ENCODE measurements at places on chromosomes 4 and X.

- DNase-seq = no peak
Measured at GRCh38 chr4:158826882-158827281, 58.1 kb downstream of the FNIP2 start.

GRCh38 chr4:53186714-53187358 lies 179.0 kb downstream of the SCFD2 start:
- no peak for DNase-seq

DNA sequence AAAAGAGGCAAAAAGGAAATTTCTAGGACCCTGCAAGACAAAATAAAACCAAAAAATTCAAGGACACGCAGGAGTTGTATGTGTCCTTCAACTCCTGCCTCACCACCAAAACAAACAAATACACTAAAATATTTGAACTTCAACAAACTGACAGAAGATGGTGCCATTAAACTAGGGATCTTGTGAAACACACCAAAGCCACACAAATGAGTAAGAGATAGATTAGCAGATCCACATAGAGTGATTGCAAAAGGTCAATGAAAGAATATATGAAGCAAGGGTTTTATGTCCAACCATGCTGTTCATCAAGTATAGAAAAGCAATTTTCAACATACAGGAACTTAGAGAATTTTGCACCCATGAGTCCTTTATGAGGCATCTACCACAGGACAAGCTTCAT lies 40.1 kb upstream of the SCML1 start:
- peak; percentile 39 for DNase-seq

DNA sequence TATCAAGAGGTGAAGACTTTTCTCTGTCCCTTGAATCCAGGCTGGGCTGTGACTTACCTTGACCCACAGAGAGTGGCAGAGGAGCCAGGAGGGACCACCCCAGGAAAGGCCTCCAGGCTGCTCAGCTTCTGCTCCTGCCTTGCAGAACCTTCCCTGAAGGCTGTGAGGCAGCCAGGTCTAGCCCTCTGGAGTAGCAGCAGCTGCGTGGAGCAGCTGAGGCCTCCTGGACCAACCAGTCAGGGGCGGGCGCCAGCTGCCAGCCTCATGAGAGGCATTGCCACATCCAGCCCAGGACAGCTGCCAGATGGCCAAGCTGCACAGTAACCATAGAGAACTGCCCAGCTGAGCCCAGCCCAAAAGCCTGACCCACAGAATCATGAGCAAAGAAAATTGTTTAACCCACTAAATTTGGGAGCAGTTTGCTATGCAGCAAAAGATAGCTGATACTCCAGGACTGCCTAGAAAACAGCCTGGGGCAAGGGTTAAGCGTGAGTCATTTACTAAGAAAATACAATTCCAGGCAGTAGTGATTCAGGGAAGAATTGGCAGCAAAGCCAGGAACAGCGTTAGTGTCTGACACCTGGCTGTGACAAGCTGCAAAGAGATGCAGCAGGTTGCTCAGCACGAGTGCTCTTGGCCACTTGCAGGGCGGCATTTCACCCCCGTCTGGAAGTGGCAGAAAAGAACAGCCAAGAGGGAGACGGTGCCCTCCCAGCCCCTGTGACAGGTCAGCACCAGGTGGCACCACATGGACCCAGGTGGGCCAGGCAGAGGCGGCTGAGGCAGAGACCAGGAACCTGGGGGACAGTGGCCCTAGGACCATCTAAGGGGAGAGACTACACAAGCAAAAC lies 14.7 kb upstream of the PDE6B start:
- DNase-seq = peak; percentile 41

- peak; percentile 61 for DNase-seq
Measured at GRCh38 chrX:106481341-106481740, 130.4 kb upstream of the RADX start.

DNA sequence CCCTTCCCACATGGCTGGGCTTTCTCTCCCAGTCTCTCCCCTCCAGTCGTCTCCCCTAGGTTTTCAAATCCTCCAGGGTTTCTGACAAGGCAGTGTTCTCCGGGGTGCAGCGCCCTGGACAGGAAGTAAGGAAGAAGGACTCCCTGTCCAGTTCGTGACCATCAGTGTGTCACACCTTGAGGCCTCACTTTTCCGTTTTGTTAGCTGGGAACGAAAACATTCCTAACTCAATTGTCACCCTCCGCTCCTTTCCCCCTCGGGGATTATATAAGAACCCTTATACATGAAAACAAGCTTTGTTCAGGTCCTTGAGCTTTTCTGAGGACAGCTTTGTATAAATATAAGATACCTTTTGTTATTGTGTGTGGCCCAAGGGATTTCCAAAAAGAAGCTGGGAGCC lies 92.1 kb downstream of the KDR start:
- peak; percentile 30 for DNase-seq

DNA sequence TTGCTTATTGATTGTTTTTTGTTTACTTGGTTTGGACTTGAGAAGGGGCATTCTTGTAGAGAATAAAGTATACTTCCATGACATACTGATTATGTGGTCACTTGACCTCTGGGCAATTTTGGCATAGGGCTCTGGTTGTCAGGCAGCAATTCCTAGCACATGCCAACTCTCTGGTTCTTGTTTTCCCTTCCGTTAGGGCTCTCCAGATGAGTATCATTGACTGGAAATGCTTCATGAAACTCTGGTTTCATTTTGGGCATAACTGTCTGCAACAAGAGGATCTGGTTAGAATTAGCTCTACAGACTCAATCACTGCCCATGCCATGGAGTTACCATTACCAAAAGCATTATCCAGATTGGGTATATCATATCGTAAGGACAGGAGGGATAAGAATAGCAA lies 1057.9 kb downstream of the FAT4 start:
- DNase-seq = no peak

DNA sequence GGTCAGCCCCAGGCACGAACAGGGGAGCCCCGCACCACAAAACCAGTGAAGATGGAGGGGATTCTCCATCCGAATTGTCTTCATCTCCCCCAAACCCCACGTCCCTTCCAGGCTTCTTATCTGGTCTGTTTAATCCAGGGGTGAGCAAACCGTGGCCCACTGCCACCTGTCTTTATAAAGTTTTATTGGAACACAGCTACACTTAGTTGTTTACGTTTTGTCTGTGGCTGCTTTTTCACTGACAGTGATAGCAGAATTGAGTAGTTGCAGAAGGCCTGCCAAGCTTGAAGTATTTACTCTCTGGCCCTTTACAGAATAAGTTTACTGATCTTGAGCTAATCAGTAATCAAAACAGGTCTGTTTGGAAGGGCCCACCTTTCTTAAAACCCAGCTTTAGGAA lies 324.0 kb downstream of the ARHGAP10 start:
- DNase-seq = no peak

- DNase-seq = peak; percentile 21
Measured at GRCh38 chr4:53150631-53151488, 215.0 kb downstream of the SCFD2 start.

- no peak for DNase-seq
Measured at GRCh38 chr4:7750523-7750922, 189.1 kb downstream of the AFAP1 start.

DNA sequence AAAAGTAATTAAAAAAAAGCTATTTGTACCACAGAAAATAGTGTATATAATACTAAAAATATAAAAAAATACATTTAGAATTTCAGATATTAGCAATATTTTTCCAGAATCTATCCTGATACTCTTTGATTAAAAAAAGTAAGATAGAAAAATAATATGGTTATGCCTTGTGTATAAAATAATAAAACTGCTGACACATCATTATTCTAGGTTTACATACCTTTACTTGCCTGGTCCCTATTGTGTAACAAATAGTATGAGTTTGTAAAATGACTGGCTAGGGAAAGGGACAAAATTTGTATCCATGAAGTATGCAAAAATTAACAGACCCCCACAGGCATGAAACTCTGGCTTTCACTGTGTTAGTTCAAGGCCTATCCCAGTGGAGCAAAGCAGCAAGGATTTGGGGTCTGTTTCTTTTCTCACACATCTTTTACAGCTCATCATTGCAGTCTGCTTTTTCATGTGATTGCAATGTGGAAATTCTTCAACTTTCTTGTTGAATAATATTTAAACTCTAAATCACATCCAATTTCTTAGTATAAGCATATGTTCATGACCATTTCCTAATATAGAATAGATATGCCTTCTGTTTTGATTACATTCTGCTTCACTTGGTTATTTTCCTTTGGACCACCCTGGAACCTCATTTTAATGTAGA lies 136.7 kb upstream of the PCDH18 start:
- no peak for DNase-seq

DNA sequence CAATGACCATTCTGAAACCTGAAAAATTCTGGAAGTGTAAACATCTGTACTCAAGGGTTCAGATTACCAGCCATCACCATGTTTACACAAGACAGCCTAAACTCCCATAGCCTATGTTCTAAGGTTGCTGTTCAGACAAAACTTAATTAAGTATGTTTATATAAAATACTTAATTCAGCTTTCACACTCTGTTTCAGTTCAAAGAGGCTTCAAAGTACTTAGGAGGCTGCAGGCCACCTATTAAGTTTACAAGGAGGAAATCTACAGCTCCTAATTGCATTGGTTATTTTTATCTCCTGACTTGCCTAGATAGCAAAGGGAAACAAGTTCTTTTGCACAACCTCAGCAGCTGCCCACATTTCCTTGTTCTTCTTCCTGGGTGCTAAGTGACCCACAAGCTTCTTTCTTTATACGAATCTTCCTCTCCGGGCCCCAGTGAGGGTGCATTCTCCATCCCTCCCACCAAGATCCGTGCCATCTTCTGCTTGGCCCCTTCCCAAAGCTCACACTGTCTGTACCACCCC lies 2.0 kb downstream of the GAK start:
- DNase-seq = no peak

DNA sequence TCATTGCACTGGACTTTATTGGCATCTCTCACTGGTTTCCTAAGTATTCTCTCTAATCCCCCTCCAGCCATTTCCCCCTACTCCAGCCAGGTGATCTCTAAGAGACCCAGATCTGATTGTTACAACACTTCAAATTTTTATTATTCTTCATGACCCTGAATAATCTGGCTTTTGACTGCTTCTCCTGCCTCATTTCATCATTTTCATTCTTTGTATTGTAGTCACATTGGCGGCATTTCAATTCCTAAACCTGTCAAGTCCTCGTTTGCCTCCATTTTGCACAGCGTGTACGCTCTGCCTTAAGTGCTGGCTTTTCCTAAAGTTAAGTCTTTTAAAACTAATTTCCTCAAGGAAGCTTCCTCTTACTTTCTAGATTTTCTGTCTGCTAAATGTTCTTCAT lies 31.6 kb downstream of the UBE2K start:
- peak; percentile 60 for DNase-seq

DNA sequence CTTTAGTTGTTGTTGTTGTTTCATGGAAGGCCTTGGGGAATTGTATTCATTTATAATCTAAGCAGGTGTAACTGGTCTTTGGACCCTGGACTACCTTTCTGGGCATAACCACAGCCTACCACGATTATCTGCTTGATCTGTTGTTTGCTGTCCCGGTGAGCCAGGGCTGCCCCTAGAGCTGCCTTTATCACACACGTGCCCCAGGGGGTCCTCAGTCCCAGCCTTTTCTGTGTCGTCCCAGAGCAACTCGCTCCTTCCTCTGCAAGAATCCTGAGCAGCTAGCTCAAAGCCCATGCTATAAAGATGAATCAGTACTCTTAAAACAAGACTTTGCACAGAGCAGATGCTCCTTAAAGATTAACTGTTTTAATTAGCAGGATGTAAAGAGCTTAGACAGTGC lies 273.2 kb downstream of the EVC2 start:
- DNase-seq = no peak

GRCh38 chrX:6849716-6850414 lies 297.6 kb upstream of the STS start:
- DNase-seq = no peak

GRCh38 chr4:166838975-166839614 lies 395.2 kb downstream of the SPOCK3 start:
- DNase-seq = no peak

GRCh38 chr4:117324851-117325491 lies 239.6 kb upstream of the TRAM1L1 start:
- DNase-seq = peak; percentile 12

DNA sequence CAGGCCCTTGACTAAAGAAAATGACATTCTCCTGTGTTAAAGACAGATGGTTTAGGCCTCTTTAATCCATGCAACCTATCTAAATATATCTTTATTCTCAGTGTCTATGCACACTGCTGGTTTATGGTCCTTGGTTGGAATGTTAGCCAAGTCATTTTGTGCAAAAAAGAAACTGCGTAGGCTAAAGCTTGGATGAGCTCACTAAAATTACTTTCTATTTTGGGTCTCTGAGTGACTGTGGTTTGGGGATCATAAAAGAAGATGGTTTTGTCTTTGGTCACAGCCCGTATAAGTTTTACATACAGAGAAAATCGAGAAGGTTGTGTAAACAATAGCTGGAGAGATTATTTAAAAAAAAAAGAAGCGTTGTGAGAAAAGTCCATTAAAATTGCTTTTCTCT lies 443.6 kb downstream of the UBE2NL start:
- DNase-seq = no peak

DNA sequence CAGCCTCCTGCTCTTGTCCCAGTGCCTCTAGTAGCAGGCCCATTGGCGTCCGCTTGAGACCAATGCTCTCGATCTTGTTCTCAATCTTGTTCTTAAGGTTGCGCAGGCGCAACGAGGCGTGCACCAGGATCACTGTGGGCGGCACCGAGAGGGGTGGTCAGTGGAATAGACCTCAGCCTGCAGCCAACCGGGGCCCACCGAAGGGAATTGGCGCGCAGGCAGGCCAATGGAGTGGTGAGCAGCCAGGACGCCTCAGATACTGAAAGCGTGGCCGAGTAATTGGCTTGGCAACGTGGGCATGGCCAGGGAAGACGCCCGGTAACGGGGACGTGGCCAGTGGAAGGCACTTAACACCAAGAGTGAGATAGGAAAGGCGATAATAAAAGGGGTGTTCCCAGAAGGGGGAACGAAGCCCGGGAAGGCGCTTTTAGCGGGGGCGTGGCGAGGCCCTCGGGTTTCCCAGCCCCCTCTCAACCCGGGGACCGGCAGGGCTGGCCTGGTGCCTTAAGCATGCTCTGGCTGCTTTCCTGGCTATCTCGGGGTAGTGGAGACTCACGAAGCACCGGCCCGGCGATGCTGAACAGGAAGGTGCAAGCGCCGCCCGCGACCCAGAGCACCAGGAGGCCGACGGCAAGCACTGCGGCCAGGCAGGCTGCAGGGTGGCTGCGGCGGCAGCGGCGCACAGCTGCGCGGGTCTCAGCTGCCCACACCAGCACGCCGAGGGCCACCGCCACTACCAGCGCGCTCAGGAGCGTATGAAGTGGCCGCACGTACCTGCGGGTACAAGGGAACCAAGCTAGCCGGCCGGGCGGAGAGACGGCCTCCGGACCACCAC lies 1.7 kb downstream of the PRAF2 start:
- DNase-seq = peak; percentile 73

- no peak for DNase-seq
Measured at GRCh38 chrX:1059576-1060561, 152.6 kb downstream of the CRLF2 start.

DNA sequence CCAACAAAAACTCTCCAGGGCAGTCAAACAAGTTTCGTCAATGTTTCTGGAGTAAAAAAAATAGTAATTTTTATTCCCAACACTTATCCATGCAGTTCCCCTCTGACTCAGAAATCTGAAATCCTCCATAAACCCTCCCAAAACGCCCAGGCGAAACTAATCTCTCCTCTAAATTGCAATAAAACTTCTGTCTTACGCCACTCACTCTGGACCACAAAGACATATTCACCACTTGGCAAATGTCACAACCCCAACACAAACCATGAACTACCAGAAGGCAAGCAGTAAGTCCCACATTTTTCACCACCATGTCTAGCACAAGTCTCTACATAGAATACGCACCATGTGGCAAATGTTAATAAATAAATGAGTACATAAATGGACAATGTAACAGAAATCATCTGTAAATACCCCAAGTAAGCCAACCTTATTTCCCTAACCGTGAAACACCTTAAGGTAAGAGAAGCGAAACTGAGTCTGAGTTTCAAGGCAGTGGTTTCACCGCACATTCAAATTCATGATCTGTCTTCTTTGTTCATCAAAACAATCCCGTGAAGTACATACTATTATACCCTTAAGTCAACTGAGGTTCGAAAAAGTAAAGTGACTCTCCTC lies 1.6 kb downstream of the PAPSS1 start:
- no peak for DNase-seq

All from fibroblast of pulmonary artery (primary cell).